ENCODE measurements at places on chromosomes 13 and 19.

DNA sequence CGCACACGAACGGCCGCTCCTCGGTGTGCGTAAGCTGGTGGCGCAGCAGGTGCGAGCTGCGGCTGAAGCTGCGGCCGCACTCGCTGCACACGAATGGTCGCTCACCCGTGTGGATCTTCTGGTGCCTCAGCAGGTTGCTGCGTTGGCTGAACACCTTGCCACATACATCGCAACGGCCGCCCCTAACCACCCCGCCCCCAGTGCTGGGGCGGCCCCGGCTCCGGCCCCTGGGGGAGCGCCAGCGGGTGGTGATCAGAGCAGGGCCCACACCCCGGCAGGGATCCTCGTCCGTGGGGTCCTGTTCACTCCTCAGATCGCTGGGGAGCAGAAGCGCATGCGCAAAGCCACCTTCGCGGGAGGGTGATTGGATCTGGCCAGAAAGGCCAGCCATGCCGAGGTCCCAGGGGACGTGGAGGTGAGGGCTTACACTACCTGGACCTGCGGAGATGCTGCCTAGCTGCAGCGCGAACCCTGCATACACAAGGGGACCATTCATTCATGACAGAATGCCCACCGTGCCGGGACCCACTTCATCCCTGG is 4.7 kb upstream of the UBE2M start:
- DNase-seq: no peak

- DNase-seq: no peak
Measured at GRCh38 chr13:40271271-40271885, 395.1 kb downstream of the FOXO1 start.

GRCh38 chr13:100176801-100177400 is 88.0 kb downstream of the PCCA start:
- peak; percentile 56 for DNase-seq

GRCh38 chr19:11964496-11964857 is 363 bp upstream of the ZNF763 start:
- no peak for DNase-seq

GRCh38 chr19:3441986-3442329 is 38.4 kb downstream of the SMIM24 start:
- DNase-seq: no peak

DNA sequence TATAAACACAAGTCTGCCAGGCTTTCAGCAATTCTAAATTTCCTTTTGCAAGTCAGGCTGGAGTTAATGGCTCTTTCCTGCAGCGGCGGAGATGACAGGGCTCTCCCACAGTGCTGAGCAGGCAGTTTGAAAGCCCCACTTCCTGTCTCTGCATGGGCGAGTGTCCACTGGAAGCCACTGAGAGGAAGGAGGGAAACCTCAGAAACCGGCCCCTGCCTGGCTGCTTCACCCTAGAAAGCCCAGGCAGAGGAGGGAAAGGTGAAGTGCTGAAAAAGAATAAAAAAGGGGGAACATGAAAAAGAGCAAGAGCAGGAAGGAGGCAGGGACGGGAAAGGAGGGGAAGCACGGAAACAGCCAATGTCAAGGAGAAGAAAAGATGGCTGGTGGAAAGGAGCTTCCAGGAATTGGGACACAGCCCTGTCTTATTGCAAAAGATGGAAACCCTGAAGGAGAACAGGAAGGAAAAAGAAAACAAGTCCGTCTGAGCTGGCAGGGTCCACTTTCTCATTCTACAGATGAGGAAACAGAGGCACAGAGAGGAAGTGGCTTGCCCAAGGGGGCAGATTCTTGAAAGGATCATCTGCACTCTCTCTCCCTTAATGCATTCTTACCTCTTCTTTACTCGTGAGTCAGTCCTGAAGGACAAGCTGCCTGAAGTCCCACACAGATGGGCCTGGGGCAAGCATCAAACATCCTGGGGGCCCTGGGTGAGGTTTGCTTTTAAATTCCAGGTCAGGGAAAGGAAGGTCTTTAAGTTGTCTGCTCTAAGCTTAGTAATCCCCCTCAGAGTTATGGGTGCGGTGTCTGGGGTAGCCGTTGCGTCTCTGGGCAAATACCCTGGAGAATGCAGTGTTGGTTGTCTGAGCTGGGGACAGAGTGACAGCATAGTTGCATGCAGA is 38.8 kb upstream of the ALOX5AP start:
- DNase-seq: peak; percentile 55

DNA sequence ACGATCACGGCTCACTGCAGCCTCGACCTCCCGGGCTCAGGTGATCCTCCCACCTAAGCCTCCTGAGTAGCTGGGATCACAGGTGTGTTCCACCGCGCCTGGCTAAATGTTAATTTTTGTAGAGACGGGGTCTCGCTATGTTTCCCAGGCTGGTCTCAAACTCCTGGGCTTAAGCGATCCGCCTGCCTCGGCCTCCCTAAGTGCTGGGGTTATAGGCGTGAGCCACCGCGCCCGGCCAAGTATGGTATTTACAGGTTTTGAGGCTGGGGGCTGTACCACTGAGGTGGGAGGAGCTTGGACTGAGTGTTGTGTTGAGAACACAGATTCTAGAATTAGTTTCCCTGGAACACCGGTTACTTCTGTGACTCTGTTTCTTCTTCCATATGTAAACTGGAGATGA is 452 bp upstream of the PPM1N start:
- no peak for DNase-seq

GRCh38 chr13:92187378-92187989 is 789.1 kb downstream of the GPC5 start:
- DNase-seq: peak; percentile 62

- DNase-seq: no peak
Measured at GRCh38 chr13:110161112-110161882, 145.7 kb downstream of the COL4A1 start.

Data from fibroblast of lung (primary cell).